Keratinocyte (primary cell): ENCODE measurements at places on chromosomes 7 and 10.

DNA sequence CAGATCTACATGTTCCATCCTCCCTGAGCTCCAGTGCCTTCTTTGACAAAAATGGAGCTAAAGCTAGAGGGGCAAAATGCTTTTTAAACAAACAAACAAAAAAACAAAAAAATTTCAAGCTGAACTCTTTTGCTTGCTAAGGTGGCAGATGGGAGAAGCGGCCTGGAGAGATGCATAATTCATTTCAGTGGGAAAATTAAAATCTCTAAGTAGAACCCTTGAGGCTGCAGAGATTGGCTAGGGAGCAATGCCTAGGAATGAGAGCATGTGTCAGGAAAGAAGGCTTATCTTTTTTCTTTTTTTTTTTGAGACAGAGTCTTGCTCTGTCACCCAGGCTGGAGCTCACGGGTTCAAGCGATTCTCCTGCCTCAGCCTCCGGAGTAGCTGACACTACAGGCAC, 46.4 kb upstream of the SAMD8 start:
- DNase-seq, result no peak

- no peak for DNase-seq
These were observed 1001.7 kb upstream of the KCND2 start for GRCh38 chr7:119271147-119271779.

DNA sequence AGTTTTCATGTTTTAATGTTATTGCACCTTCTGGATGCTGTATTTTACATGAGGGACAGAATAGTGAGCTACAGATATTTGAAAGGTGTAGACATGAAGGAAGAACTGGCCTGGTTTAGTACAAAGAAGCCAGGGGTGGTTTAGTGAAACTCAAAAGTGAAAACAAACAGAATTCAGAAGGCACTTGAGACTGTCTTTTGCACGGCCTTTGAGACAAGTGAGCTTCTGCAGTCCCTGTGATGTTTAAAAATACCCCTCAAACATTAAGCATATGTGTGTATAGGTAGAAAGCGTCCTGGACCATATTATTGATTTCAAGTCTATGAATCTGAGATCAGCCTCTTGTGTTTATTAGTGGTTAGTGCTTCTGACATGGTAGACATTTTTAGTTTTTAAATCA, 118.9 kb downstream of the CDK14 start:
- no peak for DNase-seq

- DNase-seq, result no peak
These were observed 23.7 kb downstream of the GPR26 start for GRCh38 chr10:123689880-123690279.

DNA sequence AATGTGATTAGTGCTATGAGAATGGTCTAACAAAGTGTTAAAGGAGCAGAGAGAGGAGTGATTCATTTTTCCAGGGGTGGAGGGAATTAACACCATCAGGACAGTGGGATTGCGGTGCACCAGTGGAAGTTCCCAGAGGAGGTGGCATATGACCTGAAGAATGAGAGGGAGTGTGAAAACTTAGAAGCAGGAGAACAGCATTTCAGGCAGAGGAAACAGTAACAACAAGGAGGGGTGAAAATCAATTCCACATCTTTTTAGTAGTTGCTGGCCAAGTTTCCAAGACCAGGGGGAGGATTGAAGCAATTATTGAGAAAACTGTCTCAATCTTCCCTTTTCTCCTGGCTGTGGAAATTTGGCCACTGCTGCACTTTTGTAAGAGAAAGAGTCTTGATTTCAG, 23.7 kb upstream of the CCDC172 start:
- no peak for DNase-seq

DNA sequence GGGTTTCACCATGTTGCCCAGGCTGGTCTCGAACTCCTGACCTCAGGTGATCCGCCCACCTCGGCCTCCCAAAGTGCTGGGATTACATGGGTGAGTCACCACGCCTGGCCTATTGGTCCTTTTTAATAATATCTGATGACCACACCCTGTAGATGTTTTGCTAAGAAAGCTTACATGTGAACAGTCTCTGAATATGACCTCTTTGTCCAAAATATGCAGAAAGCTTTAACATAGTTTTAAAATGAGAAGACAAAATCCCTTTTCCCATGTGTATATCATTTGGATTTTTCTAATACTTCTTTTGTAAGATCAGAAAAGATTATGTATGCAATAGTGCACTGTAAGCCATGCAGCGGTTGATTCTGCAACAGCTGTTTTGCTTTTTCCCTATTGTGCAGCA, 38.5 kb downstream of the MCU start:
- no peak for DNase-seq

DNA sequence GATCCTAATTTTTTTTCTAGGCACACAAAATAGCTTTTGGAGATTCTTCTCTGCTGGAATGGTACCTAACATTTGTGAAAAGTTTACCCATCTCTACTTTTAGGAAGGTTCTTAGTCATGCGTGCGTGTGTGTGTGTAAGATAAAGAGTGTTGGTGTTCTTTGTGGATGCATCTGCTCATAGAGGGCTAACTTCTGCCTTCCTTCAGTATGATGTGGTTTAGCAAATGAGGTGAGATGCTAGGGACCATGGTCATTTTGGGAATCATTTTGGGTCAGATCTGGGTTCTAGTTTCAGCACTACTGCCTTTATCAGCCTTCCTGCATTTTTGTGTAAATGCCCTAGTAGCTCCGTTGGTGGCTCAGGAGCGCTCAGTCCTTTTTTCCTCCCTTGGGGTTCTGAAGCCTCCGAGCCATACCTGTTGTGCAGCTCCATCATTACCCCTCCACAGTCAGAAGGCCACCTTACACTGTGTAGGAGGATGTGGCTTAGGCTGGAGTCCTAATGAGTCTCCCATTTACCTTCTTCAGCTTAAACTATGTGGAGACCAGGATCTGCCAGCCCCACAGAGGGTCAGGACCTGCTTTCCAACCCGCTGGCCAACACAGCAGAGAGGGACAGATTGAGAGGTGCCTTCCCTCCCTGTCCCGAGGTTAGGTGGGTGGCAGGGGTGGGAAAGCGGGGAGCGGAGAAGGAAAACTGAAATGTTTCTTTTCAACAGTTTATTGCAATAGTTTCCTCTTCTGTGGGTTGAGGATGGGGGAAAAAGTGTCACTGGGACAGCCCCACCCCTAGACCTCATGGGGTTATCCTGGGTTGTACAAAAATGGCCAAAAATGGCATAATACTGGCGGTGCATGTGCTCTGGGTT, 31.2 kb downstream of the TSPAN14 start:
- no peak for DNase-seq

GRCh38 chr10:91198781-91199180, 21.7 kb upstream of the PCGF5 start:
- no peak for DNase-seq

GRCh38 chr7:30888747-30889146, 22.9 kb upstream of the AQP1 start:
- peak; percentile 4 for DNase-seq

- DNase-seq, result no peak
These were observed 95.0 kb downstream of the FRMD4A start for GRCh38 chr10:14235566-14236195.

- no peak for DNase-seq
These were observed 29.5 kb upstream of the EBF3 start for GRCh38 chr10:129993621-129994020.

DNA sequence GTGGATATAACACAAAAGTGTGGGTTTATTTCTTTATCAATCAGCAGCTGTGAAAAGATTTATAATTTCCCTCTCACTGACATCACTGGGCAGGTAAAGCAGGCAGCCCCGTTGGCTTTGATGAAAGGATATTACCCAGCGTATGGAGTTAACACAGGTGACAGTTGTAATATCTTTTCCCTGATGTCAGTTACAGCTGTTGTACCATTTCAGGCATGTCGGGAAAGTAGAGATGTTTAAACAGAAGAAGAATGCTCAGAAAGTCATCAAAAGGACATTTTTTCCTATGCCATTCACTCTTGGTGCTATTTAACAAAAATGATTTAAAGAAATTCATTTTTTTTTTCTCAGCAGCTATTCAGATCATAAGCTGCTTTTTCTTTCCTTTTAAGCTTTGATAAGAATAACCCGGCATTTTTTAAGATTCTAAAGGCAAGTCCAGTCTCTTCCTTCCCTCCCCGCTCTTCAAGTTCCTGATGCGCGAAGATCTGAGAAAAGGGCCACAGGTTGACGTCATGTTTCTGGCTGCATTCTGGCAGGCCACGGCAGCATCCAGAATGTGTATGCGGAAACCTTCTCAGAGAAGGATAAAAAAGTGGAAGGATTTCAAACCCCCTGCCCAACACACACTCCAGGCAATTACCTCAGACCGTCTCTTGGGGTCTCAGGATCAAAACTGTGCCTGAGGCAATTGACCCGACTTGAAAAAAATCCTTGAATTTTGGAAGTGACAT, 32.5 kb upstream of the ADAM12 start:
- no peak for DNase-seq

DNA sequence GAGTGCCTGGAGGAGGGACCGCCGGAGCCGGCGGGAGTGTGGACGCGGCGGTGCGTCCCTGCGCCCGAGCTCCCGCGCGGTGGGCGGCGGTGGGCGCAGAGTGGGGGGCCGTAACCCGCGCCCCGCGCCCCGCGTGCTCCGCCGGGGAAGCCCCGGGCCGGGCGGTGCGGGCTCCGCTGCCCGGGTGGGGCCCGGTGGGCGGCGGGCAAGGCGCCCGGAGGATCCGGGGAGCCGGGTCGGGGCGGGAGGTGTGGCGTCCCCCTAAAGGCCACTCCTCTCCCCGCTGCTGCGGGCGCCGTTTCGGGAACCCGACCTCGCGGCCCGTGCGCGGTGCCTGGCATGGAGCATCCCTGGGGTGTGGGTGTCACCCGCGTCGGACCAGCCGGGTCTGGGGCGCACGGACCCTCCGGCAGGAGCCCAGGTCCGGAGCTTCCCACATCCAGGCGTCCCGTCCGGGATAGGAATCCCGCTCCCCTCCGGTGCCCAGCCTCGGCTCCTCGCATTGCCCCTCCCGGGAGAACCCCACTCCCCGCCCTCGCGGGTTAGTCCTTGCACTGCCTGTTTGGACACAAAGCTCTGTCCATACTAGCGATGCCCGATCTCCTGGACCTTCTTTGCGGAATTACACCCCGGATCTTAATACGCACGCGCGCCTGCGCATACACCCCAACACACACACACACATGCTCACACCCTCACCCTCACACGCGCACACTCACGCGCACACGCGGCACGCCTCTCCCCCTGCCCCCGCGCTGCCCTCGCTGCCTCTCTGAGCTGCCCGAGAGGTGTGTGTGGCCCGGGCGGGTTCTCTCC, 723 bp downstream of the MTURN start:
- peak; percentile 28 for DNase-seq

- no peak for DNase-seq
These were observed 43.4 kb downstream of the SORBS1 start for GRCh38 chr10:95517536-95518454.

DNA sequence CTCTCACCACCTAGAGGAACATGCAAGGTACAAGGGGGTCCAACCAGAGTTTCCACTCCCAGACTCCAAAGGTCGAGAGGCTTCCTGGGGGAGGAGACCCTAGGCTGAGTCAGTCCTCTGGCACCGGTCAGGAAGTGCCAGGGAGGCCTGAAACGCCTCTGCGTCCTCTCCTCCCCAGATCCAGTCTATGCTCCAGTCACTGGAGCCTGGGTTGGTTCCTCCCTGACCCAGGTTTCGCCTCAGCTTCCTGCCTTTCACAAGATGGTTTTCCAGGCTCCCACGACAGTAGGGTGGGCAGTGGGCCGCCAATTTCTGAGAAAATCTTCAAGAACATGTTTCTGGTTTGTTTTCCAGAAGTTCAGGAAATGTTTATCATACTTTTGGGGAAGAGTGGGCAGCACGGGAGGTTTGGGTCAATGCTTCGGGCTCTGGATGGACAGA, 30.0 kb downstream of the DUSP5 start:
- no peak for DNase-seq

- DNase-seq, result no peak
These were observed 134.3 kb upstream of the ZMIZ1 start for GRCh38 chr10:78934532-78934898.

DNA sequence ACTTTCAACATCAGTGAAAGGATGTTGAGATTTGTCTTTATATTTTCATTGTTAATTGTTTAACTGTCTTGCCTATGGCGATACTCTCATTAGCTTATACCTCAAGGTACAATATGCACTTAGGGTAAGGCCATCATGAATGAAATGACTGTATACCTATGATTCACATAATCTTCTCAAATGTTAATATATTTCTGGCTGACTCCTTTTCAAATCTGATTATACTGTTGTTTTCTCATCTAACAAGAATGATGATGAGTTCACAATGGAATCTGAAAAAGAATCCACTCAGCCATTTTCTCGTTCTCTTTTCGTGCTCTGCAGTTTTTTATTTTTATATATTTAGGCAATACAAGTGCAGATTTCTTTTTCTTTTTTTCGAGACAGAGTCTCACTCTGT, 159.1 kb downstream of the ARHGAP12 start:
- DNase-seq, result no peak

DNA sequence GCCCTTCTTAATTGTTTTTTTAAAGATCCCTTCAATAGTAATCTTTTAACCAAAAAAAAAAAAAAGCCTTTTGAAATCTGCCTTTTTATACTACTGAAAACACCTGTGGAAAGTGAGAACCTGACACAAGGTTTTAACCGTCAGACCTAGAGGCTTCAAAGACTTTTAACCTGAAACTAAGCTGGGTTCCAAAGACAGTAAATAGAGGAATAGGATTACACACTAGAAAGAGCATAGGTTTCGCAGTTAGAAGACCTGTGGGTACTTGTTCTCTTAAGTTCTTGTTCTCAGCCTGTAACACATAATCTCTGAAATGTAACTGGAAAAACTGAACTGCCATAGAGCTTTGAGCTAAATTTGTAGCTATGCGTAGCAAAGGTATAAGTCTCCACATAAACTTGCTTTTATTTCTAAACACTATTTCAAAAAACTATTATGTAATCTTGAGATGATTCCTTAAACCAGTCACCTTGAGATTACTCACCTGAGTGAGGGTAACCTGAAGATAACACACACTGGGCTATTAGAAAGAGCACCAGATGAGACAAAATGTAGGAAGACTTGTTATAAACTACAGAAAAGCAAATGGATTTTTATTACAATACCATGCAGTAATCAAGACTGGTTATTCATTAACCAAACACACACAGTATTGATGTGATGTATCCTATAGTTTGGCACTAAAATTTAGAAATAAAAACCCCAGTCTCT, 196.6 kb upstream of the FRMD4A start:
- DNase-seq, result no peak

DNA sequence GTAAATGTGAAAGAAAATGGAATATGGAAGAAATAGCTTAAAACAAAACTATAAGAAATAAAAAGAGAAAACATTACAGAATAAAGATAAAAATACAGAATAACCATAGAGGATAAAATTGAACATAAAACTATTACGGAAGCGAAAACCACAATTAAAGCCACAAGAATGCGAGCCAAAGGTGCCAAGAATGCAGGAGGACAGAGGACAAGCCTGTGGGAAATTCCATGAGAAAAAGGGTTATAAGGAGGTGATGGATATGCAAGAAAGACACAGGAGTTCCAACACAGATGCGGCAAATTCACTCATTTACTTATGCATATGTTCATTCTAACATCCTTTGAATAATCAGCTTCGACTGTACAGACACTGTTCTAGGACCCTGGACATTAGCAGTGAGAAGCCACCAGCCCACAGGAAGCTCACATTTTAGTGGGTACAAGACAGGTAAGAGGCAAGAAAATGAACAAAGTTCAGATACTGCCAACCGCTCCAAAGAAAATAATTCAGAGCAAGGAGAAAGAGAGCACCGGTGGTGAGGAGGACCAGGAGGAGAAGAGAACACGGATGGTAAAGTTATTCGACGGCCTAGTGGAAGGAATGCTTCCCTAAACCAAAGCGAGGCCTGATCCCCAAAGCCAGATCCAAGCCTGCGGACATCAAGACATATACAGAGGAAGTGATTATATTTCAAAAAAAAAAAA, 213.7 kb upstream of the MGMT start:
- no peak for DNase-seq
